ENCODE measurements at places on chromosomes 5 and 9. TPM values are rescaled to one million over a fixed set of nuclear protein-coding genes. Genes with fewer than 3 reads are reported as not detected.

CLIC3 gene
- 3.5 TPM for total RNA-seq

DNA sequence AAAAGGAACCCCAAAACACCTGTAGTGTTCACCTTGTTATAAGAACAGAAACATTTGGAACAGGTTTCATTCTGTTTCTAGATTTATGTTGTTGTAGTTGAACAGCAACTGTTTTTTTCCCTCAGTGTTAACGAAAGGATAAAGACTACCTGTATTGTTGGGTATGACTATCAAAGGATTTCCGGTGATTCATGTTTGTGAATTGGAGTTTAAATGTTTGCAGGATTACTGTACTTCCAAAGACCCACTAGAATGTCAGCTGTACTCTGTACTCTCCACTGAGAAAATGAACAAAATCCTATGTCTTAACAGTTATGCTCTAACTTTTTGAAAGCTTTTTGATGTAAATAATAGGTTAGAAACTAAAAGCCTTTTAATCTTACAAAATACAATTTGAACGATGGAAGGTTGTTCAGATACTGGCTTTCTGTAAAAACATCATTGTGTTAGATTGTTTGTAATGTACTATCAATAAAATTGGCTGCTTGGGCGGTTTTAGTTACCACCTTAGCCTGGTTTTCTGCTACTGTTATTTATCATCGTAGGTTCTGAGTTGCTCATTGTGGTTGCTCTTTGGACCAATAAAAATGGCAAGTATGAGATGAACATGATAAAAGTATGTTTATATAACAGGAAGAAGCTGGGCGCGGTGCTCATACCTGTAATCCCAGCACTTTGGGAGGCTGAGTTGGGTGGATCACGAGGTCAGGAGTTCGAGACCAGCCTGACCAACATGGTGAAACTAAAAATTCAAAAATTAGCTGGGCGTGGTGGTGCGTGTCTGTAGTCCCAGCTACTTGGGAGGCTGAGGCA lies 44.1 kb downstream of the DCP2 start:
- no peaks in the 10 kb centered on the region for H3K4me1 ChIP-seq
- H3K4me3 ChIP-seq = no peak overlapping the region
- no peak overlapping the region for H3K27ac ChIP-seq
- no peaks in the 10 kb centered on the region for H3K36me3 ChIP-seq
- DNase-seq = peak; percentile 29

ADRA1B gene
- 0.26 TPM for total RNA-seq

GRCh38 chr9:93295031-93295430 lies 111.1 kb downstream of the WNK2 start:
- H3K36me3 ChIP-seq = no peaks in the 10 kb centered on the region
- H3K4me1 ChIP-seq = no peaks in the 10 kb centered on the region
- H3K27ac ChIP-seq = no peak overlapping the region
- DNase-seq = no peak
- no peak overlapping the region for H3K4me3 ChIP-seq

LPAR1 gene
- total RNA-seq = 222 TPM

AK8 gene
- 0.26 TPM for total RNA-seq

DNA sequence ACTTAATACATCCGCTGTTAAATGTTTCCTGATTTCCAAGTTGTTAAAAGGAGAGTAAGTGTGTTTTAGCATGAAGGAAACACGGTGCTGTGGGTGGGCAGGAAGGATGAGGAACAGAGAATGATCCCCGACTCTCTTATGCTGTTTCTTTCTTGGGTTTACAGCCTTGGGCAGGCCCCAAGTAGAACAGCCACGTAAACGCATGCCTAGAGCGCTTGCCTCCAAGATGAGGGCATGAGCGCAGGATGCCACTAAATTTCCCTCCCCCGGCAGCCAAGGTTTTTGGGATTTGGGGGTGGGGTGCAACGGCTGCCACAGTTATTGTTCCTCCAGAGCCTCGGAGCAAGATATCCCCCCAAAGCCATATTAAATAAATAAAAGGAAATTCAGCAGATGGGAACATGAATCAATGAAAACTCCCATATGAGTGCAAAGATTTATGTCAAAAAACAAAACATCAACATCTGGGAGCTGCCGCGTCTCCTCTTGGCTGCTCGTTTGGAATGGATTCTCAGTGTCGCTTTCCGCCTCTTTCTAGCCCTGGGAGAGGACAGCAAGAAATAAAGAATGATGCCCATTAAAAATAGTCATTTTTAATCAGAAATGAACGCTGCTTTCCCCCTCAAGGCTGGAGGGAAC lies 10.0 kb upstream of the DELE1 start:
- no peak overlapping the region for H3K27ac ChIP-seq
- peaks cover 3% of the 10 kb centered on the region for H3K4me1 ChIP-seq
- peak overlapping the region; percentile 40 for H3K4me3 ChIP-seq
- no peak for DNase-seq
- H3K27me3 ChIP-seq = peaks cover 5% of the 10 kb centered on the region

DNA sequence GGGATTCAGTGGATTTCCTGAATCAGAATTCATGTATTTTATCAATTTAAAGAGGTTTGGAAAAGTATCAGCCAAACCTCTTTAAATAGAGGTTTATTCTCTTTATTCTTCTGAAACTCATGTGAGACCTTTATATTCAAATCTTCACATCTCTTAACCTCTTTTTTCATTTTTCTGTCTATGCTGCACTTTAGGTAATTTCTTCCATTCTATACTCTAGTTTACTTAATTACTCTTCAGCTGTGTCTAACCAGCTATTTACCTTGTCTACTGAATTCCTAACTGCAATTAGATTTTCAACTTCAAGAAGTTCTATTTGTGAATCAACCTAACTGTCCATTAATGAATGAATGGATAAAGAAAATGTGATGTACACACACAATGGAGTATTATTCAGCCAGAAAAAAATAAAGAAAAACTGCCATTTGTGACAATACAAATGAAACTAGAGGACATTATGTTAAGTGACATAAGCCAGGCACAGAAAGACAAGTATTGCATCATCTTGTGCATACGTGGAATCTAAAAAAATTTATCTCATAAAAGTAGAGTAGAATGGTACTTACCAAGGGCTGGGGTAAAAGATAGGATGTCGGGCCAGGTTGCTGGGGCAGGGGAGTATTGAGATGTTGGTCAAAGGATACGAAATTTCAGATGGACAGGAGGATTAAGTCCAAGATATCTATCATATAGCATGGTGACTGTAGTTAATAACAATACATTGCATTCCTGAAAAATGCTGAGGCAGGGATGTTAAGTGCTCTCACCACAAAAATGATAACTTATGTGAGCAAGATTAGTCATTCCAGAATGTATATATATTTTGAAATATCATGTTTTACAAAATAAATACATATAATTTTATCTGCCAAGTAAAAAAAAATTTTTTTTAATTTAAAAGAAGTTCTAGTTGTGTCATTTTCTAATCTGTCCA lies 129.5 kb upstream of the LRRTM2 start:
- H3K4me3 ChIP-seq = no peak overlapping the region
- no peak overlapping the region for H3K27ac ChIP-seq
- H3K36me3 ChIP-seq = no peaks in the 10 kb centered on the region
- H3K27me3 ChIP-seq = no peaks in the 10 kb centered on the region
- H3K4me1 ChIP-seq = no peaks in the 10 kb centered on the region
- no peak for DNase-seq

ZNF354C gene
- 12.4 TPM for total RNA-seq

DNA sequence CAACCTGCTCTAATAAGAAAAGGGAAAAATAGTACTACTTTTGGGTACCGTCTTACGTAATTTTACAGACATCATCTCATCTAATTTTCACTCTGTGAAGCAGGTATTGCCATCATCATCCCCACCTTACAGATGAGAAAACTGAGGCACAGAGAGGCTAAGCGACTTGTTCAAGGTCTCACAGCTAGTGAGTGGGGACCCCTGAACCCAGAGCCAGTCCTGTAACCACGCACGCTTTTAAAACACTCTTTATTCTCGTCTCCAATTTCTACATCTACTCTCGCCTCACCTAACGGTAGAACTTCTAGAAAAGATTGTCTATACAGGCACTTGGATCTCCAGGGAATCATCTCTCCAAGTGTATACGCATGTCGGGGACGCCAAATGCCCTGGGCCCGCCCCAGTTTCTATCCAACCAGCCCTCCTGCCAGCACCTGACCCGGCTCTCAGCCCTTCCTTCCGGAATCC lies 1.5 kb upstream of the TRAF1 start:
- peak overlapping the region; percentile 64 for H3K4me3 ChIP-seq
- no peaks in the 10 kb centered on the region for H3K27me3 ChIP-seq
- peaks cover 21% of the 10 kb centered on the region for H3K4me1 ChIP-seq
- H3K36me3 ChIP-seq = no peaks in the 10 kb centered on the region
- no peak overlapping the region for H3K27ac ChIP-seq
- DNase-seq = no peak

BTNL3 gene
- total RNA-seq = not detected

DNA sequence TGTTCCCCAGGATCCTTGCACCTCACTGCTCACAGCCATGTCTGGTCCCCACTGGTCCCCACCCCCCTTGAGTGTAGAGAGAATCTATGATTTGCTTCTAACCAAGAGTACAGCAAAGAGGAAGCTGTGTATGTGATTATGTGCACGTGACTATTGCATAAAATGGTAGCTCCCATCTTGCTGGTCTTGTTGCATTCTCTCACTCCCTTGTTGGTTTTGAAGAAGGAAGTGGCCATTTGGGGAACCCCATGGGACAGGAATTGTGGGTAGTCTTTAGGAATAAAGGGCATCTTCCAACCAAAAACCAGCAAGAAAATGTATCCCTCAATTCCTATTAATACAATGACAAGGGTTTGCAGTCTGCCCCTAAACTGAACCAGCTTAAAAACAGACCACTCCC lies 5.2 kb upstream of the FCN2 start:
- H3K4me3 ChIP-seq = no peak overlapping the region
- H3K27ac ChIP-seq = no peak overlapping the region
- DNase-seq = no peak
- H3K27me3 ChIP-seq = peaks cover 3% of the 10 kb centered on the region

DNA sequence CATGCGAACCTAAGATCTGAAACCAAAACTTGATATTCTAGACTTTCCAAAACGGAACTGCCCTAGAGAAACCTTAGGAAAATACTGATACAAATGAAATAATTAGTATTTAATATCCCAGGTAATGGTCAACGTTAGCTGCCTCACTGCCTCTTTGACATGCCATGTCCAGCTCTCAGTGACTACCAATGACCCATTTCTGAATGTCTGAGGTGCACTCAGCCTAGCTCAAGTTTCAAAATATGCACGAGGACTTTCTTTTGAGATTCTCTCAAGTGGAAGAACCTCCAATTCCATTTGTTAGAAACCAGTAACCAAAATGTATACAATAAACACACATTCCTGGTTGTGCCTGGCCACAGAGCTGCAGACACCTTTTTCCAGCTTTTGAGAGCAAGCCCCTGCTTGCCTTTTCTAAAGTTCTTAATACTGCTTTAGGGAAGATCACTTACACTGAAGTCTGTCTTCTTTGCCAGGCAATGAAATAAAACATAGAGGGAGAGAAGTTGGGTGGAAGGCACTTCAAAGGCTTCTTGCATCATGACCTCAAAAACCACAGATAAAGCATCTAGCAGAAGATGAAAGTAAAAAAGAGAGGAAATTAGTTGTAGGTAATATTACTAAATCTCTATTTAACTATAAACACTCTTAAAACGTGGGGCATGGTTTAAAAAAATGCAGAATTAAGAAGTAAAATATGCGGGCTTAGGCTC lies 87.9 kb downstream of the MRPS27 start:
- H3K4me3 ChIP-seq = no peak overlapping the region
- H3K27ac ChIP-seq = no peak overlapping the region
- H3K4me1 ChIP-seq = no peaks in the 10 kb centered on the region
- DNase-seq = peak; percentile 79
- no peaks in the 10 kb centered on the region for H3K36me3 ChIP-seq
- no peaks in the 10 kb centered on the region for H3K27me3 ChIP-seq

DNA sequence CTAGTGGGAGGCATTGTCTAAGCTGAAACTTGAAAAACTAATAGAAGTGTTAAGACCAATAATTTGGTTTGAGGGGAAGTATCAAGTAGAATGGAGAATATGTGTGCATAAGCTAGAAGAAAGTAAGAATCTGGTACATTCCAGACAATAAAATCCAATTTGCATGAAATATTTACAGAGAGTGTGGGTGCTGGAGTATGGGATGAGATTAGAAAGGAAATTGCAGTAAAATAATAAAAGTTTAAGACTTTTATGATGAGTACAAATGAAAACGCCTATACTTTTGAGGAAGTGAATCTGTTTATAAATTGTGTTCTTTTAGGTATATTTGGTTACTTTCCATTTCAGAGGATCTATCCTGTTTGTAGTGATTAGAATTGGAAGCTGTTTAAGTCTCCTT lies 165.4 kb upstream of the TNC start:
- no peaks in the 10 kb centered on the region for H3K36me3 ChIP-seq
- H3K27me3 ChIP-seq = no peaks in the 10 kb centered on the region
- no peak overlapping the region for H3K4me3 ChIP-seq
- no peak for DNase-seq

DNA sequence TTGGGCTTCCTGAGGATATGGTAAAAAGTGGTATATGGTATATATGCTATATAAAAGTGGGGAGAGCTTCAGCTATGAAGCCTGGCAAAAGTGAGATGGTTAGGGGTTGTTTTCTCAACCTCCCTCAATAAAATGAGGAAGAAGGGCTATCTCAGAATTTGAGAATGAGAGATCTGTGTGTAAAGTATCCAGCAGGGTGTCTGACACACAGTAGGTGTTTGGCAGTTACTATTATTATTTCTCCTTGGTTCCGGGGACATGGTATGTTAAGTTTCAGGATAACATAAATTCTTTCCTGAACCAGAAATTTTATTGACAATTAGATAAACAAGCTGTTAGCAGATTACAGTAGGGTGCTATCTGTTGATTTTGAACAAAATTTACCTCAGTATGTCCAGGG lies 94.1 kb downstream of the DENND1A start:
- no peak overlapping the region for H3K4me3 ChIP-seq
- H3K36me3 ChIP-seq = no peaks in the 10 kb centered on the region
- no peak for DNase-seq

DNA sequence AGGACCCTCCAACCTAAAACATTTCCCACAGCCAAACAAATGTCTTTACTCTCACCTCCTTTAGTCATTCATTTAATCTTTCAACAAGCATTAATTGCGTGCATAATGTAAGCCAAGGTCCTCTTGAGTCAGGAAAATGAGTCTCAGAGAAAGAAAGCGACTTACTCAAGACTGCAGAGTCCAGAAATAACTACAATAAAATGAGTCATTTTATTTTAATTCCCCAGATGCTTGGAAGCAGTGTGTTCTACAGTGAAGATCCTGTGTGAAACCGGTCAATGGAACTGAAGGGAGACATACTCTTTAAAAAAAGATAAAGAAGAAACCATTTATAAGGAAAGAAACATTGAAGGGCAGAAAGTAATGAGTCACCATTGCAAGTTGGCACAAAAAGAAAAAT lies 513.7 kb downstream of the CDK5RAP2 start:
- H3K36me3 ChIP-seq = no peaks in the 10 kb centered on the region
- DNase-seq = no peak
- no peak overlapping the region for H3K4me3 ChIP-seq

All from fibroblast of lung (primary cell).